Renal pelvis (tissue), 12 donors: ENCODE measurements at places on chromosomes 6 and 20. TPM values are rescaled to one million over a fixed set of nuclear protein-coding genes. Genes with fewer than 3 reads are reported as not detected.

DNA sequence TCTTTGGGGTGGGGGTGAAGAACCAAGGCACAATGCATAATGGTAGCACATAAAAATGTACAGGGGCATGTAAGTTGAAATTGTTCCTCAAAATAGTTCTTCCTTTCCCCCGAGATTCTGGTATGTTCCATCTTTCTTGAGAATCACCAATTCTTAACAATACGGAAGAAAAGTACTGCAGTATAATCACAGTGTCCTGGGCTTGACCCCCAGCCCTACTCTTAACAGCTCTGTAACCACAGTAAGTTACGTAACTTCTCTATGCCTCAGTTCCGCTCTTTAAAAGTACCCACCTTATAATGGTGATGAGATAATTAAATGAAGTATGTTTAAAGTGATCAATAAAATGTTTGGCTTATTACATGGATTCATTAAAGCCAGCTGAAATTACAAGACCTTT lies 104.5 kb downstream of the SMLR1 start:
- DNase-seq = no peak

DNA sequence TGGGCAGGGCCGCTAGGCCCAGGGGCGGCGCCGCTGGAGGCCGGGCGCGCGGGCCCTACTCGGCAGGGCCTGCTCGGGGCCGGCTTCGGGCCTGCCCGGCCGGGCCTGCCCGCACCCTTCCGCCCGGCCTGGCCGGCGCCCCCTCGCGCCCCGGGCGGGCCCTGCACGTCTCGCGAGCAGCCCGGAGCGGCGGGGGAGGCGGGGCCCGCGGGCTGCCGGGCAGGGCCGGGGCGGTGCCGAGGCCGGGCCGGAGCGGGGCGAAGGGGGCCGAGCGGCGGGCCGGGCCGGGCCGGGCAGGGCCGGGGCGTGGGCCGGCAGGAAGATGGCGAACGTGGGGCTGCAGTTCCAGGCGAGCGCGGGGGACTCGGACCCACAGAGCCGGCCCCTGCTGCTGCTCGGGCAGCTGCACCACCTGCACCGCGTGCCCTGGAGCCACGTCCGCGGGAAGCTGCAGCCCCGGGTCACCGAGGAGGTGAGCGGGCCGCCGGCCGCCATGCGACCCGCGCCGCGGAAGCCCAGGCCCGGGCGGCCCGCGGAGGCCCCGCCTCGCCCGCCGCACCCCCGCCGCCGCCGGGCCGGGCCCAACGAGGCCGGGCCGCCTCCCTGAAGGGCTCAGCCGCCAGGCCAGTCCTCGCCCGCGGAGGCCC lies at the start of gene NPEPL1:
NPEPL1 (plus strand) TSS at position 222 of the 647 bp plus-strand sequence; CDS start at position 323, 101 bp downstream.
- DNase-seq = peak; percentile 59

DNA sequence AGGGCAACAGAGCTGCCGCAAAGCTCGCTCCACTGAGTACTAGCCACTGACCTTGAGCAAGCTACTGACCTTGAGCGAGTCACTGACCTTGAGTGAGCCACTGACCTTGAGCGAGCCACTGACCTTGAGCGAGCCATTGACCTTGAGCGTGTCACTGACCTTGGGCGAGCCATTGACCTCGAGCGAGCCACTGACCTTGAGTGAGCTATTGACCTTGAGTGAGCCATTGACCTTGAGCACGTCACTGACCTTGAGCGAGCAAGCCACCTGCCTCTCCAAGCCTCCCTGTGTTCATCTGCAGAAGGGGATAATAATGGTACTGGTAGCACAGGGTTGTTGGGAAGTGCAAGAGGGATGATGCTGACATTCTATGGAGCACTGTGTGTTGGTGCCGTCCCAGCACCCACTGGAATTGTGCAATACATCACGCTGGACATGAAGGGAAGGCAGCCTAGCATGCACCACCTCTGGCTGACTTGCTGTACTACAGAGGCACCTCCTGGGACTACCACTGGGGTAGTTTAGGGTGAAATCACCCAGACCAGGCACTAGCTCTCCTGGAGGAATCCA lies 60.2 kb downstream of the CTCFL start:
- DNase-seq = no peak

GRCh38 chr6:154648188-154648887 lies 84.9 kb upstream of the SCAF8 start:
- no peak for DNase-seq

Gene MEP1A
- not detected for polyA plus RNA-seq

- no peak for DNase-seq
Measured at GRCh38 chr6:158711264-158711663, 61.4 kb downstream of the SYTL3 start.

DNA sequence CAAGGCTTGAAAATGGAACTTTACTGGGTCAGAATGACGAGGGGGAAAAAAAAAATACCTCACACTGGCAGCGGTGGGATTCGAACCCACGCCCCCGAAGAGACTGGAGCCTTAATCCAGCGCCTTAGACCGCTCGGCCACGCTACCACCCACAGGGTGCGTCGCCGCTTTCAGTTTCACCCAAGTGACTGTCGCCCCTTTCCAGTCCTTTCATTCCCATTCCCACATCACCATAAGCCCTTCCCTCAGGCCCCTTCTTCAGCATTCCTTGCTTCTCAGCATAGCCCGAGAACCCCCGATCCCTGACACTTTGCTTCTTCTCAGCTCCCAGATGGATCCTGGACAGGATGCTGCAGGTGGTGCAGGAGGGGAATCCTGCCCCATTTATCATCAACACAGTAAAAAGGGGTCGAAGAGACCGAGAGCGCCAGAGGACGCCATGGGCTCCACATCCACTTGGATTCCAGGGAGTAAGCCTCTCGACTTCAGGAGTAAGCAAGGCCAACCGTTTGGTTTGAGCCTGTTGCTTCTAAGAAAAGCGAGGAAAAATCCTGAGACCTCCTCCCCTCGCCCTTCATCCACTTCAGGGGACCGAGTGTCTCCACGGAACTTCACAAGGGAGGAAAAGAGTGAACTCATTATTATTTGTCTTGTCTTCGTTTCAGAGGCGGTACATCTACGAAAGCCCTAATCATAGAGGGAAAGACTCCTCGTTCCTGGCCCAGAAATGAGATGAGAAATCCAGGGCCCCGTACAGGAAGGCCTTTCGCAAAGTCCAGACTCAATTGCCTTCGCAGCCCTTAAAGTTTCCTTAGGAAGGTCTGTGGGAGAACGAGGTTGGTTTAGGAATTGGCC lies 20.0 kb upstream of the TRIM27 start:
- DNase-seq = peak; percentile 52
